ENCODE measurements at places on chromosomes 5 and 9. TPM values are rescaled to one million over a fixed set of nuclear protein-coding genes. Genes with fewer than 3 reads are reported as not detected.
A peak's percentile ranks its signal among the peaks of the same experiment; 100 is the strongest.

DNA sequence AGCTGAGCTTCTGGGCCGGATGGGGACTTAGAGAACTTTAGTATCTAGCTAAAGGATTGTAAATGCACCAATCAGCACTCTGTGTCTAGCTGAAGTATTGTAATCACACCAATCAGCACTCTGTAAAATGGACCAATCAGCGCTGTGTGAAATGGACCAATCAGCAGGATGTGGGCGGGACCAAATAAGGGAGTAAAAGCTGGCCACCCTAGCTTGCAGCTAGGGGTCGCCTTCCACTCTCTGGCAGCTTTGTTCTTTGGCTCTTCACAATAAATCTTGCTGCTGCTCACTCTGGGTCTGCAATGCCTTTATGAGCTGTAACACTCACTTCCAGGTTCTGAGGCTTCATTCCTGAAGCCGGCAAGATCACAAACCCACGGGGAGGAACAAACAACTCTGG lies 354.0 kb downstream of the PRR16 start:
- H3K27me3 ChIP-seq = no peaks in the 10 kb centered on the region
- no peak overlapping the region for H3K4me3 ChIP-seq
- no peak for DNase-seq
- H3K27ac ChIP-seq = no peak overlapping the region
- no peaks in the 10 kb centered on the region for H3K4me1 ChIP-seq

DNA sequence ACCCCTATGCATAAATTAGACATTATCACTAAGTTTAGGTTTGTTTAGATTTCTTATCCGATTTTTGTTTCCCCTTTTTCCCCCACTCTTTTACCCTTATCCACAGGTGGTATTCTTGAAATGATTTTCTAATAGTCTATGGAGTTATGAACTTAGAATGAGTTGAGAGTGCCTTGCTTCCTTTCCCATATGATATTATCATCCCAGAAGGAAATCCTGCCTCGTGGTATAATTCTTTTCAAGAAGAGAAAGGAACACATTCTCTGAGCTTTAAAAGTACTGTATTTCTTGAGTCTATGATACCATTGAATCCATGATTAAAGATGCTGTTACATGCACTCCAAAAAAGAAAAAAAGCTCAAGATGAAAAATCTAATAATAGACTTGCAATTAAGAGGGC lies 76.9 kb upstream of the ADAMTSL1 start:
- no peaks in the 10 kb centered on the region for H3K4me1 ChIP-seq
- no peak for DNase-seq
- H3K36me3 ChIP-seq = no peaks in the 10 kb centered on the region
- no peak overlapping the region for H3K27ac ChIP-seq
- H3K4me3 ChIP-seq = no peak overlapping the region
- no peaks in the 10 kb centered on the region for H3K27me3 ChIP-seq

DNA sequence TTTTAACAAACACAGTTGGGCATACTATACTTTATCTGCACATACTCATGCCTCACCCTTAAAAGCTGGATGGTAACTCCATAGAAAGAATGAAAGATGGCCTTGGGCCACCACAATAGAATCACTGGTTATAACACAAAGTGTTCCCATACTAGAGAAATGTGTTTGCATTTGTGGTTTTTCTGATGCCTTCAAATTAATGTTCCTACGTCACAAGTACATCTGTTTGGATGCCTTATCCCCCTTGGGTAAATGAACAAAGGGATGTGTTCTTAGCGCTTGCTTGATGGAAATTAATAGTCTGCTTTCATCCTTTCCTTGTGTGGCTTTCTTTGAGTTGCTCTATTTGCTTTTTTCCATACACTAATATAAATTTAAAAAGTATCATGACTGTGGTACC lies 291.1 kb upstream of the PDE4D start:
- H3K27ac ChIP-seq = no peak overlapping the region
- H3K4me3 ChIP-seq = no peak overlapping the region
- no peaks in the 10 kb centered on the region for H3K4me1 ChIP-seq
- H3K36me3 ChIP-seq = no peaks in the 10 kb centered on the region

- no peak overlapping the region for H3K4me3 ChIP-seq
- DNase-seq = no peak
- no peaks in the 10 kb centered on the region for H3K36me3 ChIP-seq
- H3K27ac ChIP-seq = no peak overlapping the region
- H3K4me1 ChIP-seq = no peaks in the 10 kb centered on the region
- H3K27me3 ChIP-seq = no peaks in the 10 kb centered on the region
These were observed 28.3 kb upstream of the IER5L start for GRCh38 chr9:129206401-129206800.

GRCh38 chr9:113398796-113399195 lies 2.3 kb downstream of the ALAD start:
- no peaks in the 10 kb centered on the region for H3K36me3 ChIP-seq
- peak overlapping the region; percentile 58 for H3K27ac ChIP-seq
- H3K4me1 ChIP-seq = peaks cover 36% of the 10 kb centered on the region
- no peak overlapping the region for H3K4me3 ChIP-seq
- H3K27me3 ChIP-seq = no peaks in the 10 kb centered on the region
- DNase-seq = no peak

PCDHGB6 gene
- total RNA-seq = 10.2 TPM

DNA sequence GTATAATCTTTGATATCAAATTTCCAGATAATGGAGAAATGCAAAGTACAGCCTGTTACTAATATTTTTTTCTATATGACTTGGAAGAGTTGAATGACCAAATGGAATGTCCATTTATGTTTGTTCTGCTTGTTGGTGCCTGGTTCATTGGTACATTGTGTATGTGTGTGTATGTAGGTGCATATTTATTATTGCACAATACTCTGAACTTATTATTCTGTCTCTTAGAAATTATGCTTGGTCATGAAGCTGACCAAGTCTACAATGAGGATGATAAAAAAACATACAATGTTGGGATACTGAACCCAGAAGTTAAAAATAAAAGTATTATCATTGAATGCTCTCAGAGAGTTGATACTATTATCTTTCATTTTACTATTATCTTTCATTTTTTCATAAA lies 706.3 kb downstream of the KCTD16 start:
- H3K4me3 ChIP-seq = no peak overlapping the region
- no peak overlapping the region for H3K27ac ChIP-seq
- DNase-seq = no peak
- H3K27me3 ChIP-seq = no peaks in the 10 kb centered on the region
- no peaks in the 10 kb centered on the region for H3K4me1 ChIP-seq

INPP5E gene
- 8.9 TPM for total RNA-seq

DNA sequence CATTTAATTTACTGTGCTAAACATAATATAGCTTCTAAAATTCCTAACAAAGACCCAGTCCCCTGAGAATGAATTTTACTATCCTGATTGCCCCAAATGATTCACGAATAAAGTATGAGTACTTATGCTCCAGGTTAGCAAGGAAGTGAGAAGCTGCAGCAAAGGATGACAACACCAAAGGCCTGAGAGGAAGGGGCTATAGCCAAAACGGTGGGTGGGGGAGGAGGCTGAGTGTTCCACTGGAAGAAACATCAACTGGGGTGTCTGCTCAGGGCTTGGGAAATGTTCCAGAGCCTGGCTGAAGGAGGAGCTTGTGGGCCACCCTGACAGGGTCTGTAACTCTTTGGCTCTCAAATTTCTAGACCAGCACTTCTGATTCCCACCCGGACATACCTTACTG lies 157.3 kb downstream of the ADAMTS12 start:
- no peak overlapping the region for H3K27ac ChIP-seq
- DNase-seq = no peak
- H3K4me3 ChIP-seq = no peak overlapping the region
- no peaks in the 10 kb centered on the region for H3K27me3 ChIP-seq
- no peaks in the 10 kb centered on the region for H3K36me3 ChIP-seq

- H3K27me3 ChIP-seq = no peaks in the 10 kb centered on the region
- peaks cover 35% of the 10 kb centered on the region for H3K4me1 ChIP-seq
- peak overlapping the region; percentile 41 for H3K27ac ChIP-seq
These were observed 30.9 kb downstream of the FABP6 start for GRCh38 chr5:160260006-160260775.
